ENCODE measurements at places on chromosomes 5 and 9. TPM values are rescaled to one million over a fixed set of nuclear protein-coding genes. Genes with fewer than 3 reads are reported as not detected.

The TSSK1B gene
- total RNA-seq: not detected

The RFX3 gene
- 8.5 TPM for total RNA-seq

The PCDHB10 gene
- total RNA-seq: 8.3 TPM

The SLC46A2 gene
- total RNA-seq: not detected

The CENPK gene
- 0.77 TPM for total RNA-seq

The SH3RF2 gene
- 0.26 TPM for total RNA-seq

The SLC36A3 gene
- not detected for total RNA-seq

The FOXI1 gene
- not detected for total RNA-seq

The GHR gene
- 19.7 TPM for total RNA-seq

DNA sequence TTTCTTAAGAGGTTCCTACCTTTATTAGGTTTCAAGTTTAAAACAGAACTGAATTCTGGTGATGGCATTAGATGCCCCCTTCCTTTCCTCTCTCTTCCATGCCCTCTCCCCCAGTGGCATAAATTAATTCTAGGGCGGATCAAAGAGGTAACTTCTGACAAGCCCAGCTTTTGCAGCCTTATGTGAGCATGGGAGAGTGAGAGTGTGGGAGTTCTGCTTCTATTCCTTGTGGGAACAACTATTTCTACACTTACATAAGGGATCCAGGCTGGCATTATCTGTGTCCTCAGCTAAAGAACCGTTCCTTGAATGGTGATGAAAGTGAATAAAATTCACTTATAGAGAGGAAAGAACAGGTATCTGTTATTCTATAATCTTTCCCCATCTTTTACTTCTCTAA is 437.6 kb downstream of the KIF4B start:
- no peak for DNase-seq

DNA sequence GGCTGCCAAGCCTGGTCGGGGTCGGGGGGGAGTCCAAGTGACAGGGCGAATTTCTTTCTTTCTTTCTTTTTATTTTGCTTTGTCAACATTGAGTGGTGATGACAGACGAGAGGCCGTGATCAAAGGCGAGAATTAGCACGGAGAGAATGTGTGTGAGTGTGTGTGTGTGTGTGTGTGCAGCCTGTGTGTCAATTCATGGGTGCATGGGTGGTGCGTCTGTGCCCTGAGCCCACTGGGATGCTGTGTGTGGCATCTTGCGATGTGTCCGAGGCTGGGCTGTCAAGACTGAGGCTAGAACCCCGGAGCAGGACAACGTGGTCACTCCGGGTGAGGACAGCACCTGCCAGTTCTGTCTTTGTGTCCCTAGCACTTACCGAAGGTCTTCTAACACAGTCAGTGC is 4.7 kb upstream of the FIBCD1 start:
- no peak for DNase-seq

DNA sequence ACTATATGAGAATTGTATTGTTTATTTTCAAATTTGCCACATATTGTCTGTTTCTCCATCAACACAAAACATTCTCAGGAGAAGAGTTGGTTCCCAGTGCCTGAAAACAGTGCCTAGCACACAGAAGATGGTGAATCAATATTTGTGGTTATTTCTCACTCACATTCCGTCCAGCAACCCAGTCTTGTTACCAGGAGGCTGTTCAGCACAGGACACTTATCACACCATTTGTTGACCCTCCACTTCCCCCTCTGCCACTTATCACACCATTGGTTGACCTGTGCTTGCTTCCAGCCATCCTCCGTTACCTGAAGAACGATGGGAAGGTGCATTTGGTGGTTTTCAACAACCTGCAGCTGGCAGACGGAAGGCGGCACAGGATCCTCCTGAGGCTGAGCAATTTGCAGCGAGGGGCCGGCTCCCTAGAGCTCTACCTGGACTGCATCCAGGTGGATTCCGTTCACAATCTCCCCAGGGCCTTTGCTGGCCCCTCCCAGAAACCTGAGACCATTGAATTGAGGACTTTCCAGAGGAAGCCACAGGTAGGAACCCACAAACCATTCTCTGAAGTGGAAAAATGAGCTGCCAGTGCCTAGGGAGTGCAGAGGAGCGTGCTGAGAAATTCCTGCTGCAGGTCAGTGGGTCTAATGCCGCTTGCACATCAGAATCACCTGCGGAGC is 20.5 kb downstream of the THBS4 start:
- DNase-seq: no peak

GRCh38 chr5:168365581-168366081 is 74.2 kb downstream of the WWC1 start:
- no peak for DNase-seq

GRCh38 chr5:28703651-28704260 is 1665.4 kb upstream of the CDH9 start:
- no peak for DNase-seq

- DNase-seq: no peak
Measured at GRCh38 chr5:101860145-101860544, 435.9 kb downstream of the SLCO4C1 start.

DNA sequence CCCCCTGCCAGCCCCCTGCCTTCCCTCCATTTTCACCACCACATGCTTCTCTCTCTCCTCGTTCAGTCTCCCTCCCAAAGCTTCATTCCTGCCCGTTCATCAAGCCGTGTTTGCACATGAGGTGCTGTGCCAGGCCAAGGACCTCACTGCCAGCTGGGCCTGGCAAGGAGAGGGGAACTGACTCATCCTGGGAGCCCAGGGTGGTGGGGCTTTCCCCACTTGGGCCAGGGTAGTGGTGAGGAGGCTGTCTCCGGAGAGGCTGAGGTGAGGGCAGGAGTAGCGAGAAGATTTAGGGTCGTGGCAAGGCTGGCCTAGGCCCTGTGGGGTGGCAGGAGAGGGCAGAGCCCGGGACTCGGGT is 30.4 kb upstream of the NOTCH1 start:
- no peak for DNase-seq

DNA sequence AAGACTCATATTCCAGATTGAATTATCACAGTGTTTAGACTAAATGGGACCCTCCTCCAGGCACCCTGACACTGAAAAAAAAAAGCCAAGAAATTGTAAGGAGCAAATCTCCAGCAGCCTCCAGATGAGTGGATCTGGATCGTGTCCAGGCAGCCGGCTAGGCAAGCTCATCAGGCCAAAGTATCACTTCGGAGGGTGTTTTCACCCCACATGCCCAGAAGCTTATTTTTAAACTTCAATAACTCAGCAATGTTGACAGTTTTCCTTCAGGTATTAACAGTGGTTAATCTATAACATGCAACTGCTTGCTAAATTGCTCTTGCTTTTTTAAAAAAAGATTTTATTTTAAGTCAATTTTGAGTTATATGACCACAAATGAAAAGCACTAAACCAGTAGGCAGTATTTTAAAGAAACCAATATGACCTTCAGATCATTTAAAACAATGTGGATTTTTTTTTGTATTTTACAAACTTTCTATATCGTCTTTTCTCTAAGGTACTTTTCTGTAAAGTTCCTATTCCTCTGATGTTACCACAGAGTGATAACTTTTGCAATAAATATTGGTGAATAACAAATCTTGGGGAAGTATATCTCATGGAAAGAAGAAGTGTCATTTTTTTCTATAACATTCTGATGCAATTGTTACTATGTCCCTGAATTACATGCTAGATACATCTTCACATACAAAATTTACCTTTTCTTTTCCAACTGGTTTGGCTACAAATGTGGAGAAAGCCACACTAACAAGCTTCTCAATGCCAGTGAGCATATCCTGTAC is 30.7 kb downstream of the ACOT12 start:
- DNase-seq: no peak

GRCh38 chr9:112771359-112772214 is 21.0 kb downstream of the SNX30 start:
- DNase-seq: no peak

GRCh38 chr9:87502391-87503221 is 4.9 kb downstream of the DAPK1 start:
- DNase-seq: no peak

GRCh38 chr9:108526518-108526917 is 329.3 kb downstream of the ACTL7B start:
- DNase-seq: no peak

- no peak for DNase-seq
Measured at GRCh38 chr9:108413809-108414208, 442.0 kb downstream of the ACTL7B start.

DNA sequence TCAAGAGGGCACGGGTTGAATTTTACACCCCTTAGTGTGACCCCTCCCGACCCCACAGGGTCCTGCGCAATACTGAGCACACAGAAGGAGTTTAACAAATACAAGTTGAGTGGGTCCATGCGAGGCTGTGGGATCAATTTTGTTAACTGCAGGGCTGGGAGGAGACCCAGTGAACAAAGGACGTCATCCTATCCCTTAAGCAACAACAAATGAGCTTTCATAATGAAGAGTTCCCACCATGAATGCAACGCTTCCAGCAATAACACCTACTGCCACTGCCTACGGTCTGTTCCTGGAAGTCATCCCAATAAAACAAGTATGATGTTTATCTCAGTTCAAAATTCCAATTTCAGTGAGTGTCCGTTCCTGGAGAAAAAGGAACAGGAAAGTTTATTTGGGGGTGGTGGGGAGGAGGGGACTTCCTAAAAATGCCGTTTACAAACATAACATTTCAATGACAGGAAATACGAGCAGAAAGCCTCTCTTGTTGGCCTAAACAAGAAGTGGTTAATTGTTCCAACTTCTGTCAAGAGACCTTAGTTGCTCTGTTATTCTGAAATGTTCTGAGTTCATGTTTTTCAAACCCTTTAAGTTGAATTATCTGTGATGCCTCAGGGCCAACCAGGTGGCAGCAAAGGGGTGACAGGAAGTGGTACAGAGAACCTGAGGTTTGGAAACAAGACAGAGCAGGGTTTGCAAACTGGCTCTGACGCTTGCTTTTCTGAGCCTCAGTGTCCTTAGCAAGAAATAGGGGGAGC is 65.8 kb upstream of the PLPP6 start:
- DNase-seq: no peak

DNA sequence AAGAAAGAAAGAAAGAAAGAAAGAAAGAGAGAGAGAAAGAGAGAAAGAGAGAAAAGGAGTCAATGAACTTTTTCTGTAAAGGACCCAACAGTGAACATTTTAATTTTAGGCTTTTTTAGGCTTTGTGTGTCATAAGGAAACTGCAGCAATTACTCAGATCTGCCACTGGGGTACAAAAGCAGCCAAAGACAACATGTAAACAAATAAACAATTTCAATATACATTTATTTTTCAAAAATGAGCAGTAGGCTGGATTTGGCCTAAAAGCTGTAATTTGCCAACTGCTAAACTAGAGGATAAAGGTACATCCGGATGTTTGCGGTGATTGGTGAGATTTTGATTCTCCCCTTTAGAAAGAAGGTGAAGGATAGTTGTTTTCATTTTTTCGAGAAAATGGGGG is 143.6 kb downstream of the CEMIP2 start:
- DNase-seq: no peak

DNA sequence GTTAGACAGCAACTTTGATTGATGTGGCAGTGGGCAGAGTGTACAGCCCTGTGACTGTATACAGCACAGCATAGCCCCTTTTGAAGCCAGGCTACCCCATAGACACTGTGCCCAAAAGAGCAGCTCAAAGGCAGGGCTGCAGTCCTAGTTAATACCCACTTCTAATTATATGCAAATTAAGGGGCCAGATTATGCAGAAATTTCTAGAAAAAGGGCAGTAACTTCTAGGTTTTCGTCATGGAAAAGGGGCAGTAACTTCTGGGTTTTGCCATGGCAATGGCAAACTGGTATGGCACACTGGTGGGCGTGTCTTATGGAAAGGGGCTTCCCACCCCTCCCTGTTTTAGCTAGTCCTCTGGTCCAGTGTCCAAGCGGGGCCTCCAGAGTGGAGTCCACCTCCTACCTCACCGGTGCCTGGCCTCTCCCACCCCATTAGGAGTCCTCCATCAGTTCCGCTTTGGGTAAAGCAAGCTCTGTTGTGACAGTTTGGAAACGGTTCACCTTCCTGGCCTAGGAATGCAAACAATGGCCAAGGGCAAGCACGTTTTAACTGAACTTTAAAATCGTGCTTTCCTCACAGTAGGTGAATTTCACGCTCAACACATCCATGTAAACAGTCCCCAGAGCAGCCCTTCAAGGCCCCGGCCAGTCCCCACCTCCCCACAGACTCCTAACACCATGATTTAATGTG is 5.6 kb downstream of the ADAMTS13 start:
- DNase-seq: no peak

DNA sequence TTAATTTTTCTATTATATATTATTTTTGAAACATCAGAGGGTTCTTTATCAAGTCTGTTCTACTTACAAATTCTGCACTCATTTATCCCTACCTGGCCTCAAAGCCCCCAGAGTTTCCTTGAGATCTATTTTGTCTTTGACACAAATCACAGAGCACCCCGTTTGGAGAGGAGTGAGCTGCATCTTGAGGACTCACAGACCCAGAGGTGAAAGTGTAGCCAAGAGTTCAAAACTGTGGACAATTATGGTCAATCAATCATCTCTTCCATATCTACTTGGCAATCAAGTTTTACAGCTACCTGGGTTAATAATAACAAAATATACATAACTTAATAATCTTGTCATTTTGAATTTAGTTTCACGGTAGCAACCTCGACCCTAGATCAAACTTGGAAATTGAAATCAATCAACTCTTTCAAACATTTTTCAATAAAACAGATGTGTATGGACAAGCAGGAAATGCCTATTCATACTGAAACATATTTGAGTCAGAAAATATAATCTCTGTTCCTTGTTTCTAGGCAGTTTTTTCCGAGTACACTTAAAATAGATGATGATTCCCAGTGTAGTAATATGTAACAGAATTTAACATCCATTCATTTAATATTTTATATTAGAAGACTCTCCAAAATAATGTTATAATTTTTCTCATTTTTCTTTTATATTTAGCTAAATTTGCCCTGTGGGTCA is 13.7 kb upstream of the SYK start:
- DNase-seq: no peak

DNA sequence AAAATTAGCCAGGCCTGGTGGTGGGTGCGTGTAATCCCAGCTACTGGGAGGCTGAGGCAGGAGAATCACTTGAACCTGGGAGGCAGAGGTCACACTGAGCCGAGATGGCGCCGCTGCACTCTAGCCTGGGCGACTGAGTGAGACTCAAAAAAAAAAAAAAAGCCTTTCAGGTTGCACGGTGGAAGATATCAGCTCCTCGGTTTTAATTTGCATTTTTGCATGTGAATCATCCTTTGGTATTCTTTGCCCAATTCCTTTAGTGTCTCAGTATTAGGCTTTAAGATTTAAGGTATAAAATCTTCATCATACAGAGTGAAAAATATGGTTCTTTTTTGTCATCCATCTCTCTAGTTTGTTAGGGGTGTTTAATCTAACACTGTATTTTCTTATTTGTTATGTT is 173.6 kb upstream of the S1PR3 start:
- DNase-seq: no peak

DNA sequence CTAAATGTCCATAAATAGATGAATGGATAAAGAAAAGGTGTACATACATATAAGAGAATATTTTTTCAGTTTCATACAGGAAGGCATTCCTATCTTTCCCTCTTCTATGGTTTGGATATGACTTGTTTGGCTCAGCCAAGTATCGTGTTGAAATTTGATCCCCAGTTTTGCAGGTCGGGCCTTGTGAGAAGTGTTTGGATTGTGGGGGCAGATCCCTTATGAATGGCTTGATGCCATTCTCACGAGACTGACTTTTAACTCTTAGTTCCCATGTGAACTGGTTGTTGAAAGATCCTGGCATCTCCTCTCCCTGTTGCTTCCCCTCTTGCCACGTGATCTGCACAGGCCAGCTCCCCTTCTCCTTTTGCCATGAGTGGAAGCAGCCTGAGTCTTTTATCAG is 421.1 kb upstream of the FTMT start:
- no peak for DNase-seq

GRCh38 chr5:149382517-149383220 is 3.6 kb upstream of the IL17B start:
- DNase-seq: peak; percentile 39

- no peak for DNase-seq
Measured at GRCh38 chr9:137534256-137535119, 15.7 kb downstream of the PNPLA7 start.

- no peak for DNase-seq
Measured at GRCh38 chr5:157247267-157247666, 18.7 kb upstream of the CYFIP2 start.
